Brain microvascular endothelial cell (primary cell): ENCODE measurements at places on chromosomes 3 and 15.

- DNase-seq: no peak
Measured at GRCh38 chr3:47117807-47118364, 46.0 kb downstream of the SETD2 start.

DNA sequence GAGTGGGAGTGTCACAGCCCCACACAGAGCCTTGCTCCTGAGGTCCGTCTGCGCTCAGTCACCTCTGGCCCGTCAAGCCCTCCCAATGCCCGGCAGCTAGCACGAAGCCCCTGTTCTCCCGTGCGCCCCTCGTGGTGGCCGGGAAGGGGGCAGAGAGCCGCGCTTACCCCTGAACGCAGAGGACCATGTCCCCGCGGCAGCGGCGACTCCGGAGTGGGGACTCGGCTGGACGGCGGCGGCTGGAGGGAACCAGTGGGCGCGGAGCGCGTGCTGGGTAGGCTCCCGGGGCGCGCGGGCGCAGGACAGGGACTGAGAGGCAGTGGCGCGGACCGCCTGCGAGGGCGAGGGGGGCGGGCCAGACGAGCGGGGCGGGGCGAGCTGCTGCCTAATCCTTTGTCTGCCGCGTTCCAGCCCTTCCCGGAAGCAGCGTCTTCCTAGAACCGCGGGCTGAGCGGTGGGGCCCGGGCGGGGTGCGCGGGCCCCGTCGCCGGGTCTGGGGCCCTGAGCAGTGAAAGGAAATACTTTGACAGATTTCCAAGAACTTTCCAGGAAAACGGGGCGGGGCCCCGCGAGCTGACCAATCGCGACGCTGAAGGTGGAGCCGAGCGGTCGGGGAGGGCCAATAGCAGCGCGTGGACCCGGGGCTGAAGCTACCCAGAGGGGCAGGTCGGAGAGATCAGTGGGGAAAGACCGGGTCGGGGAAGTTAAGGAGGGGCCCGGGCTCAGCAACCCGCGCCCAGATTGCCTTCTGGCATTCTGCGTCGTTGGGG is at the start of gene CISH:
Gene CISH, minus strand, starts transcription at position 311 of the 770 bp plus-strand sequence. Its CDS starts 124 bp downstream, at position 187.
- DNase-seq: peak; percentile 90

DNA sequence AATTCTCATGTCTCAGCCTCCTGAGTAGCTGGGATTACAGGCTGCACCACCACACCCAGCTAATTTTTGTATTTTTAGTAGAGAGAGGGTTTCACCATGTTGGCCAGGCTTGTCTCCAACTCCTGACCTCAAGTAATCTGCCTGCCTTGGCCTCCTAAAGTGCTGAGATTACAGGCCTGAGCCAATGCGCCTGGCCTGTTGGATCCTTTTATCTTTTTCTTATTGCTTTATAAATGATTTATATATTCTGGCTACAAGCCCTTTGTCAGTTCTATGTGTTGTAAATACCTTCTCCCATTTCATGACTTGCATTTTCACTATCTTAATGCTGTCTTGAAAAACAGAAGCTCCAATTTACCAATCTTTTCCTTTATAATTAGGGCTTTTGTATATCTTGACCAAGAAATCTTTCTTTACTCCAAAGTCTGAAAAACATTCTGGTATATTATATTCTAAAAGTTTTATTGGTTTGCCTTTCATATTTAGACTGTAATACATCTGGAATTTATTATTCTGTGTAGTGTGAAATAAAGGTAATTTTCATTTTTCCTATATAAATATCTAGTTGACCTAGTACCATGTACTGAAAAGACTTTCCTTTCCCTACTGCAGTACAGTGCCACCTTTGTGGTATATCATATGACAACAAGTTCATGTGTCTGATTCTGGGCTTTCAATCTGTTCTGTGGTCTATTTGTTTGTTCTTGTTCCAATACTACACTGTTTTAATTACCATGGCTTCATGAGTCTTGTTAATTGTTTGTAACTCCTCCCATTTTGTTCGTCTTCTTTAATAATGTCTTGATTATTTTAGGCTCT is 52.9 kb upstream of the RNU6-1 start:
- DNase-seq: no peak

DNA sequence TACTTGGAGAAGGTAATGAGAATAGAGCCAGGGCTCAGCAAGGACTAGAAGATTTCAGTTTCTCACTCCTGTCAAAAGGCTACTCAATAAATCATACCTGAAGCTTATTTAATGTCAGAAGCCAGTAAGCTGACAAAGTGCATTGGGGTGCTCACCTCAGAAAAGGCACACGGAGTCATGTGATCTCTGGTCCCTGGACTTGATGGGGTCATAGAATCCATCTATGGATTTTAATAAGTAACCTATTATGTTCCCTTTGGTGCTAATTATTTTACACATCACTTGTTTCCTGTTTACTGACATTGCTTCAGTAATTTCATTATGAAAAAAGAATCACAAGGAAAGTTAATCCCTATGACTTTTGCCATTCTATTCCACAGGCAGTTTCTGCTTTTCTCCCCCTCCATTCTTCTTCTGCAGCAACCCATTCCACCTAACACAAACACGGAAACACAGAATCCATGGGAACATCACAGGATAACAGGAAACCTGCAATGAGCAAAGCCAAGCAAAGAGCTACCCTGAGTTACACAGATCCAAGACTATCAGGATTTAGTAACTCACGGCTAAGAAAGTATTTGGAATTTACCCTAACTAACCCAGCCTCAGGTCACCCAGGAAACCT is 159.6 kb downstream of the MEIS2 start:
- no peak for DNase-seq

DNA sequence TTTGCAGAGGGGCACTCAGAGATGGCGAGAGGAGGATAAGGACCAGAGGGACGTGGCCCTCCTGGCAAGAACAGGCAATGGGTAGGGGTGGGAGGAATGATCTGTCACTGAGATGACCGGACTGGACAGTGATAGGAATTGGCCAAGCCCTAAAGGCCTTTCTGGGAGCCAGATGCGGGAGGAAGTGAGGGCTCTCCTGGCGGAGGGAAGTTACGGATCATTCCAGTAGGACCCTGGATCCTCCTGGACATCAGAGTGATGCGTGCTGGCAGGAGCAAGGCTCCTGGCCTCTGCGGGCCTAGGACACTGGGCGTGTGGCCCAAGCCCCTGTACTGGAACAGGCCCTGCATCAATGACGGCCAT is 23.4 kb downstream of the KIF7 start:
- no peak for DNase-seq

DNA sequence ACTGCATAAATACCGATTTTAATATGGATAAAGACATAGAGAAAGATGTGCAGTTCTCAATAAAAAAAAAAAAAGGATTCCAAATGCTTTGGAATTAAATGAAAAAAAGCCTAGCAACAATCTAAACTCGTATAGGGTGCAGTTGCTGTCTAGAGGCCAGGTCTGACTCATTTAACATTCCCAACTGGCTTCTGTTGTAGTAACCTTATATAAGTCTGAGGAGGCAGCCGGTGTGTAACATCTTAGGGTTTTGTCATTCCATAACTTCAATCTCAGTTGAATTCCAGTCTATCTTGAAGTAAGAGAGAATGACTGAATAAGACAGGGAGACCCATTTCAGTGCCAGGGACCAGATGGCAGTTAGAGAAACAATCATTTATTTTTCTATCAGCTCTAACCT is 6.5 kb downstream of the PDCD10 start:
- peak; percentile 83 for DNase-seq

- no peak for DNase-seq
Measured at GRCh38 chr15:51672155-51672687, 9.1 kb upstream of the SCG3 start.

DNA sequence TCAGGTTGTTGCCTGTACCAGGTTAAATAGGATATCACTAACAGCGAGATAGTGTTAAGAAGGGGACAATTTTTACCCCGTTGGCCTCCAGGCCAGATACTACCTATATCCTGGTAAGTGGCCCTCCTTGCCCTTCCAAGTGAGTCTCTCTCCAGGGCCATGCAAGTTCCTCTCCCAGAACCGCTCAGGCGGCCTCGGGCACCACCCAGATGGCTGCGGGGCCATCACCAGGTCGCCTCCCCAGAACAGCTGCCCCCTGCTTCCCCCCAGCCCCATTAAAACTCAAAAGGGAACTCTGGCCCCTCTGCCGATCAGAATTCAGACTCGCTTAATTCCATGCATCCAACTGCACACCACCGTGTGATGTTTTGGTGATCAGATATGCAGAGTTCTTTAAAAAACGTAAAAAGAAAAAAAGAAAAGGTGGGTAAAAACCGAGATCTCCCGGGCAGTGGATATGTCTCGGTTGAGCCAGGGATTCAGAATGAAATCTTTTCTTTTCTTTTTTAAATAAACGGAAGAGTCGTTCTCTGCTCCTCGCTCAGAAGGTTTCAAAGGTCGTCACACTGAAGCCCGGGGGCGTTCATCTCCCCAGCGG is 1.9 kb upstream of the TRIM71 start:
- DNase-seq: no peak

DNA sequence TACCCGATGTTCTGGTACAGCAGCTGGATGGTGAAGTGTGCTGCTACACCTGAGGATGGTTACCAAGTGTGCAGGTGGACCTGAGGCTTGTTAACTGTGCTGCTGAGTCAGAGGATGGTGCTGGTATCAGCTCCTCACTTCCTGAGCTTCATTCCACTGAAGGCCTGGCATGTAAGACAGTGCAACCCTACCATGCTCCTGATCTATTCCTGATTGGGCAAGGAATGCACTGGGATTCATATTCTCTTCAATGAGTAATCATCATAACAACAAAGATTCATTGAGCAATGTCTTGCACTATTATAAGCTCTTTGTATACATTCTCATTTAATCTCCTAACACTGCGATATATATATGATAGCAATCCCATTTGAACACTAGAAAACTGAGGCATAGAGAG is 62.9 kb upstream of the THSD4 start:
- DNase-seq: peak; percentile 74

GRCh38 chr15:71456811-71457210 is 341.5 kb downstream of the THSD4 start:
- no peak for DNase-seq

DNA sequence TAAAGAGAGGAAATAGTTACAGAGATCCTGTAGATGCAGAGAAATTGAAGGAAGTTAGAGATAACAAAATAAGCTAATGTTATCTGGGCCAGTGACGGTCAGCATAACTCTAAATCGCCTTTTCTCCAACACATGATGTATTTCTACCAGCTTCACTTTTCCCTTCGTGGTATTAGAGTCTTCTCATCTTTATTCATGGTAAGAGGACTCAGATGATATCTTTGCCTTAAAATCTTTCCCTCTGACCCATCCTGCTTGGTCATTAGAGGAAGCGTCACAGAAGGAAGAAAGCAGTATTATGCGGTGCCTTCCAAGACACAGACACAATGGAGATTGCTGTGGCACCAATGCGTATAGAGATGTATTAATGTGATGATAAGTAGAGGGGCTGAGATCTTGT is 320.7 kb upstream of the GOLIM4 start:
- DNase-seq: no peak

- DNase-seq: no peak
Measured at GRCh38 chr3:119669906-119670570, 7.2 kb downstream of the COX17 start.

DNA sequence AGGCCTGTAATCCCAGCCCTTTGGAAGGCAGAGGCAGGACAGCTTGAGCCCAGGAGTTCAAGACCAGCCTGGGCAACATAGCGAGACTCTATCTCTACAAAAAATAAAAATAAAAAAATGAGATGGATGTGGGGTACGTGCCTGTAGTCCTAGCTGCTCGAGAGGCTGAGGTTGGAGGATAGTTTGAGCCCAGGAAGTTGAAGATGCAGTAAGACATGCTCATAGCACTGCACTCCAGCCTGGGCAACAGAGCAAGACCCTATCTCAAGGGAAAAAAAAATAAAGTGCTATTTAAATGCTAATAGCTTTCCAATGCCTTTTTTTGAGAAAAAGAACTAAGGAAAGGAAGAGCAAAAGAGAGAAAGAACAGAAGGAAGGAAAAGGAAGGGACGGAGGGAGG is 94.5 kb downstream of the MAGI1 start:
- DNase-seq: no peak
